Type B pancreatic cell (in vitro differentiated cells): ENCODE measurements at places on chromosomes 4 and X. TPM values are rescaled to one million over a fixed set of nuclear protein-coding genes. Genes with fewer than 3 reads are reported as not detected.

The PAGE4 gene
- total RNA-seq = not detected in 2 replicates

- DNase-seq = no peak
Measured at GRCh38 chrX:136639506-136640176, 8.3 kb upstream of the CD40LG start.

GRCh38 chrX:10519761-10520160, 100.6 kb downstream of the MID1 start:
- DNase-seq = no peak

The CBR4 gene
- total RNA-seq = 25.8 and 42.6 TPM in 2 replicates

GRCh38 chr4:153790500-153790865, 1.6 kb upstream of the SFRP2 start:
- no peak for DNase-seq

The ATP1B4 gene
- not detected in 2 replicates for total RNA-seq

The TBC1D9 gene
- total RNA-seq = 29.1 and 34.1 TPM in 2 replicates

GRCh38 chr4:83851261-83852084, 315.6 kb downstream of the GPAT3 start:
- no peak for DNase-seq

The GAGE12F gene
- not detected in 2 replicates for total RNA-seq

DNA sequence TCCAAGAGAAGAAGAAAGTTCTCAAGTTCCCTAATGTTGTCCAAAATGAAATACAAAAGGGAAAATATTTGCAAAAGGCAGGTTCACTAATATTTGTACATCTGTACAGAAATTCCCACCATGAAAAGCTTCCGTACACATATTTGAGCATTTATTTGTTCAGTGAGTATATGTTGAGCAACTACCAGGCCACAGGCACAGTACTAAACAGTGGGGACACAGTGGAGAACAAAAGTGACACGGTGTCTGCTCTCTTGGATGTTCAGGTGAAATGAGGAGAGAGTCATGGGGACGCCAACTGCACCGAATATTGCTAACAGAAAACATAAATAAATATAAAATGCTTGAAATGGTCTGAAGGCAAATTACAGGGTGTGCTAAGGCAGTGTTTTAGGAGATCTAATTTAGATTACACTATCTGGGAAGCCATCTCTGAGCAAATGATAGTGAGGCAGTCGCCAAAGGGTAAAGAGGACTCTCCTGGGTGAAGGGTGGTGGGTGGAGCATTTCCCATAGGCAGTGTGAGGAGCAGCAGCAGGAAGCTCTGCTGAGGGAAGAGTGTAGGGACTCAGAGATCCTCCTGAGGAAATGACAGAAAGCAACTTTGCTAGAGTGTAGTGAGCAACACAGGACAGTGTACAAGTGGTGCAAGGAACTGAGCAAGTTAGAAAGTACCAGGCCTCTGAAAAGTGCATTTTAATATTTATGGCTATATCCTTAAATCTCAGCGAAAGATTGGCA, 375.2 kb downstream of the GALNTL6 start:
- no peak for DNase-seq

DNA sequence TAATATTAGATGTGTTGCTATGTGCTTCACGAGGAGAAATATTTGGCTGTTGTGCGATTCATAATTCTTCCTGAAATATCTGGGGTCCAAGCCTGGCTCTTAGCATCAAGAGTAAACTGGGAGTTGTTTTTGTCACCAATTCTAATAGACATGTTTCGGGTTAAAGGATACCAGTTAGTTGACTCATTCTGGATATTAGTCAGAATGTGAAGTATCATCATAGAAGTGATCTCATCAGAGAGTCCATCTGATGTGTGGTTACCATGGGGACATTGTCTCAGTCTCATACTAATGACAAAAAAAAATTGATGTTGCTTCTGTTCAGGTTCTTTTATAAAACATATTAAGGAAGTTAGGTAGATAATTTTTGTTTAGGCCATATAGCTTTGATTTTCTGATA, 57.2 kb upstream of the MTMR1 start:
- DNase-seq = no peak

The FUNDC2 gene
- 65.0 and 76.5 TPM in 2 replicates for total RNA-seq

- no peak for DNase-seq
Measured at GRCh38 chr4:13547485-13548041, 3.3 kb upstream of the NKX3-2 start.

The RBMXL3 gene
- not detected in 2 replicates for total RNA-seq

DNA sequence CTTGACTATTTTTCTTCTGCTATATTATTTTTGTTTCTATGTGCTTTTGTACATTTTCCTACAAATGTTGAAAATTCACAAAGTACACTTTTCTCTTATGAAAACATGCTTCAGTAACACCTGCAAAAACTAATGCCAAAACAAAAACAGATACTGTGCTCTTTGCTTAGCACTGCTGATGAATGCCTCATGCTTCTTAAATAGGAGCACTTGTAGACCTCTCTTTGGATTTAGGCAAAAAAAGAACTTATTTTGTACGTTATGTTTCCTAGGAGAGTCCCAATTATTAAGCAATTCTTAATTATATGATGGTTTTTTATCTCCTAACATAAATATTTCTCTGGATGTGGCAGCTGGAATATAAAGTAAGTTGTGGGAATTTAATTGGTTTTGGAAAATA, 285.0 kb upstream of the ARSJ start:
- no peak for DNase-seq

GRCh38 chr4:154456240-154456639, 35.4 kb downstream of the DCHS2 start:
- no peak for DNase-seq

DNA sequence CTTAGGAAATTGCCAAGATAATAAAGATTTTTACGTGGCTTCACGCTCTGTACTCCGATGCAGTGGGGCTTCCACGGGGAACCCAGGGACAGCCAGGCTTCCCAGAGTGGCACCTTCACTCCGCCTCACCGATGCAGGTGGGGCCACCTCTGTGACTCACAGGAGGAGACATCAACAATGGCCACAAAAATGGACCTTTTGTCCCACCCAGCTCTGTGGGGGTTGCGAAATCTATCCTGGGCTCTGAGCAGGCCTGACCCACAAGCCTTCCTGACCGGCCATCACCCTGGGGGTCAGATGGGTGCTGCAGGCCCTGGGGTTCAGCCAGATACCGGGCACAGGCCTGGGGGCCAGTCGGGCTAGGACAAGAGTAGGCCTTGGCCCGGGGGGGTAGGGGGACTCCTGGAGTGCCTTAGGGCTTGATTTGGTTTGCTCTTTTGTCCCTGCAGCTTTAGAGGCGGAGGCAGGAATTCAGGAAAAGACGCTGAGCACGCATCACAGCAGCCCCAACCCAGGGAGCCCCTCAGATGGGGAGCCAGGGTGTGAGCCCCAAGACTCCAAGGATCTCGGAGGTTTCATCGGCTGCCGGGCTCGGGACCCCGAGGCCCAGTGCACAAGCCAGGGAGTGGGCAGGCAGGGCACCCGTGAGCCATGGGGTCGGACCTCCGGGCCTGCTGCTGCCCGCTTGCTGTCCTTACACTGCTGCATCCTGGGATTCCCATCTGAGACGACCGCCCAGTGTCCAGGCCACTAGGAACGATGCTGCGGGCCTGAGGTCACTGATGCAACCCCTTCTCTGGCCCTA, 136.5 kb upstream of the NKX1-1 start:
- no peak for DNase-seq

The SSX4B gene
- total RNA-seq = not detected in 2 replicates

The ZFP92 gene
- total RNA-seq = 0.26 and 0.41 TPM in 2 replicates

DNA sequence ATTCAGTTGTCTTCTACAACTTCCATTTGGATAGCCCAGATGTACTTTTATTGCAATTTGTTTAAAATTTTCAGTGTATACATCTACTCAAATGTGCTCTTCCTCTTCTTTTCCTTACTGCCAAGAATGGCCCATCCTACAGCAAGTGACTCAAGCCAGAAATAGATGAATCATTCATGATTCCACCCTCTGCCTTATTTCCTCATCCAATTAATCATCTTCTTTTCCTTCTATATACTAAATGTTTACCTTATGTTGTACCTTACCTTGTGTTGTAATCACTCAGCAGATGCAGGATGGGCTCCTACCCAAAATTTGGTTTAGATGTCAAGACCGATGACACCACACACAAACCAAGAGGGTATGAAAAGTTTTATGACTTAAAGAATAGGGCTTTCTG, 437.8 kb downstream of the GRXCR1 start:
- no peak for DNase-seq

- DNase-seq = no peak
Measured at GRCh38 chr4:165410214-165410613, 31.4 kb downstream of the CPE start.

- DNase-seq = no peak
Measured at GRCh38 chrX:86455495-86455894, 307.2 kb downstream of the DACH2 start.

- DNase-seq = no peak
Measured at GRCh38 chrX:40055495-40055894, 42.3 kb downstream of the BCOR start.

DNA sequence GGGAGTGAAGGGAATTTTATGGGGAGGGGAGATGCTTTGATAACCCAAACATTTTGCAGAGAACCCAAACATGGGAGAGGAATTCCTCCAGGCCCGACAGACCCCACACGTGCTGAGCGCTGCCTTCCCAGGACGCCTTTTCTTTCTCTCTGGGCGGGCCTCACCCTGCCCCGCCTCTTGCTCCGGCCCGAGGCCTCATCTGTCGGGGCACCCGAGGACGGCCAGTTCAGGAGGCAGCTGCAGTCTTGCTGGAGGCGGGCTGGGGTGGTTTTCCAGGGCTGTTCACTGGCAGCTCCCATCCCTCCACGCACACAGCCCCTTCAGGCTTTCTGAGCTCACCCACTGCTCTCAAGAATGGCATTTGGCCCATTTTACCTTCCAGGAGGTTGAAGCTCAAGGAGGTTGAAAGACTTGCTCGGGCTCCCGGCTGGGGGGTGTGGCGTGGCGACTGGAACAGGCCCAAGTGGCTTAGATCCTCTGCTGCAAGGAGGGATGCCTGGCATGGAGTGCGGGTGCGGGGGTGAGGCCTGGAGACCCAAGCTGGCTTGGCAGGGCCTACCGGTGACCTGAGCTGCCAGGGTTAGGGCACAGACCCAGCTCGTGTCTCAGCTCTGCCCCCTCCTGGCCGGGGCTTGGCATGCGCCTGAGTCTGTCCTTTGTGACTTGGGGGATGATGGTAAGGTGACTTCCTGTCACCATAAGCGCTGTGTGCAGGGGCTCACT, 99.2 kb downstream of the PSAPL1 start:
- no peak for DNase-seq
